ENCODE measurements at places on chromosomes 5 and 9.
A peak's percentile ranks its signal among the peaks of the same experiment; 100 is the strongest.

GRCh38 chr9:79080536-79080935 lies 491.2 kb upstream of the TLE4 start:
- no peak for DNase-seq

- peak; percentile 39 for DNase-seq
These were observed 78.3 kb upstream of the SEMA6A start for GRCh38 chr5:116652903-116653302.

- no peak for DNase-seq
These were observed 128.2 kb downstream of the RXRA start for GRCh38 chr9:134454476-134454857.

DNA sequence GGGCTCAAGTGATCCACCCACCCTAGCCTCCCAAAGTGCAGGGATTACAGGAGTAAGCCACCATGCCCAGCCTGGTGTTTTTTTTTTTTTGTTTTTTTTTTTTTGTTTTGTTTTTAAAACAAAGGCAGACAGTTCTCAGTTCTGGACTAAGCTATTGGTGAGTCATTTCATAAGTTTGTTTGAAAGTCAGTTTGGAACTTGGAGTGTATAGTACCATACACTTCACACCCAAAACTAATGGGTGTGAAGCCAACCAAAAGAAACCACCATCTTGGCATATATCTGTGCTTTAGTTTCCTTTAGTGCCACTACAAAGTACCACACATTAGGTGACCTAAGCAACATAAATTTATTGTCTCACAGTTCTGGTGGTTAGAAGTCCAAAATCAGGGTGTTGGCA lies 13.4 kb downstream of the MAST4 start:
- no peak for DNase-seq

GRCh38 chr5:59238126-59238902 lies 655.2 kb downstream of the PDE4D start:
- DNase-seq = peak; percentile 79

GRCh38 chr9:2473681-2474080 lies 147.9 kb upstream of the VLDLR start:
- no peak for DNase-seq

- DNase-seq = no peak
These were observed 400.9 kb upstream of the MEF2C start for GRCh38 chr5:89283728-89284493.

DNA sequence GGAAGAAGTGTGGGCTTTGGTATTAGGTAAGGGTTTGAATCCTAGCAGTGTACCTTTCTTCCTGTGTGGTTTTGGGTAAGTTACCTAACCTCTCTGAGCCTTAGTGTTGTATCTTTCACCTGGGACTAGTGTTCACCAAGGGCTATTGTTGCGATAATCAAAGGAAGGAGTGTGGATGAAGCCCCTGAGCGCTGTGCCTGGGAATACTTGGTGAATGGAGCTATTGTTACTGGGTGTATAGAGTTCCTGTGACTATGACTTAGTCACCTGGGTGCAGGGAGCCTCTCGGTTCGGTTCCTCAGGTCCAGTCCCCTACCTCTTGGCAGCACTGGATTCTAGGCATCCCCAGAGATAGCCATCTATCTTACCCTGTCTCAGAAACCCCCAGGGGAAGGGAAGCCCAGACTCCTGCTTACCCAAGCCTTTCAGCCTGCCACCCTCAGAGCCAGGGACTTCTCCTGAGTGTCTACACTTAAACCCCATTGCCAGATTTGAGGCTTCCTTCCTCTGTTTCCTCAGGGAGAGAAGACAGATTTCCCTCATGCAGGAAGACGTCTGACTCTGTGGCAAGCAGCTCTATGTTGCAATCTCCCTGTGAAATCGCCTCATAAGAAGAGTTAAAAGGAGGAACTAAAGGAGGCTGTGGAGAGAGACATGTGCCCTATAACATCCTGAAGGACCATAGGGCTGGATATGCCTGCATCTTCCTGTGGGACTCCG lies 181.0 kb upstream of the PITX1 start:
- DNase-seq = no peak

DNA sequence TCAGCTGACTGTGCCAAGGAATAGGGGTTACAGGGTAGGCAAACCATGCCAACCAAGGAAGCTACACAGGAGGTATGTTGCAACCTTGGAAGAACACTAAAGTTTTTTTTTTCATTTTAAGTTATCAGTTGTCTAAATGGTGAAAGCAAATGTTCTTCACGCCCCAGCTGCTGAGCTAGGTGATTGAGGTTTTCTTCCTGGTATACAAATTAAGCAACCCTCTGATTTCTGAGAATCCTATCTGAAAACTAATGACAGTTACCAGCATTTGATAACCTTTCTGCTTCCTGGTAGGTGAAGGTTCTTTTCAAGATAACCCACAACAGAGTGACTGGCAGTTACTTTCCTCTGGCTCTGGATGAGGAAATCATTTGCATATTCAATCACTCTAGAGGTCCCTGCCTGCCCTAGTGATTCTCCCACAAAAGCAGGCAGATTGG lies 194.9 kb downstream of the ATP10B start:
- DNase-seq = no peak

DNA sequence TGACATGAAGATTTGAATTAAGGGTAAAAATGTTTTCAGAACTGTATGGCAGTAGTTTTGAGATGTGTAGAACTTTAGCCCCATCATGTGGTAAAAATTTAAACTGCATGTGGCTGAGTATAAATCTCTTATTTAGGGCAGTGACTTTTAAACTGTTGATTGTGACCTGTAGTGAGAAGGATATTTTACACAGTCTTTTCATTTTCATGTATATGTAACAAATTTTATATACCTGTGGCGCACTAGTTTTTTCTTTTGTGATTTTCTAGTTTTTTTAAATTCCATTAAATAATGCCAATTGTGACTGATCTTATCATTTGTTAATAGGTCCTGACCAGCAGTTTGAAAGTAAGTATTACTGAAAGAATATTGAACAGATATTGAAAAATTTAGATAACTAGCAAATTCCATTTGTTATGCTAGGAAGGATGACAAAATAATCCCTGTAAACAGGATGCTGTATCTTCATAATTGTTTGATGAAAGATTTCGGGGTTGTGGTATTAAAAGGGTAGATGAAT lies 47.2 kb downstream of the GPBP1 start:
- peak; percentile 44 for DNase-seq

Measured in SW480 (cell line).